ENCODE measurements at places on chromosomes 6 and 20.
A peak's percentile ranks its signal among the peaks of the same experiment; 100 is the strongest.

- DNase-seq = no peak
These were observed 11.7 kb downstream of the SLC35A1 start for GRCh38 chr6:87484491-87484890.

GRCh38 chr6:121143476-121143875, 190.8 kb downstream of the TBC1D32 start:
- DNase-seq = no peak

GRCh38 chr6:43946641-43947363, 176.8 kb downstream of the VEGFA start:
- DNase-seq = no peak

- no peak for DNase-seq
These were observed 229.7 kb downstream of the PLCB1 start for GRCh38 chr20:8361779-8362178.

- DNase-seq = no peak
These were observed 103.5 kb downstream of the LAMP5 start for GRCh38 chr20:9617940-9618339.

DNA sequence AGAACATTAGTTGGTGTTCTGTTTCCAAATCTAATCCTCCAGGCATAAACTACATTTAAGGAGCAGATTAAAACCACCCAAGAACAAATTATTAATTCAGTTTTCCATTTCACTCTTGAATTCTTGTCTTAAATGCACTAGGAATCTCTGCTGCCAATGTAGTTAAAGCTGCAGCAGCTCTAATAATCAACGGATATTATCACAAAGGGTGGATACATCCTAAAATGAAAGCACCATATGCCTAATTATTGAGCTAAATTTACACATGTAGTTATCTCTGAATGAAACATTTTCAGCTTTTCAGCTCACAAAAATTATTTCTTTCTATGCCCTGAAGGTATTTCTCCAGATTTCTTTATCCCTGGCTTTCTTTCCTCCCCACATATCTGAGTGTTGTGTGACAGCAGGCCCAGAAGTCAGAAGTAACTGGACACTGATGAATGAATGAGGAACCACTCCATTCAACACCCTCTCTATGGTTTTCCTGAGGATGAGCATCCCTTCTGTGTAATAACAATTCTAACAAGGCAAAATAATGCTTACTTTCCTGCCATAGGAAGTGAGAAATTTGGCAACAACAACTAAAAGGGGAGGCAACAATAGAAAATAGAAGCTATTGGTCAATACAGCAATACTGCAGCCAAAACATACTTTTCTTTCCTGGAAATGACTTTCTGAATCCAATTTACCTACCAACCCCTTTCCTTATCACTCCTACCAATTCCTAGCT, 14.9 kb downstream of the MAN1A1 start:
- DNase-seq = no peak

GRCh38 chr20:2004171-2004570, 10.3 kb upstream of the PDYN start:
- no peak for DNase-seq

- DNase-seq = no peak
These were observed 37.6 kb upstream of the PHIP start for GRCh38 chr6:79115553-79116182.

DNA sequence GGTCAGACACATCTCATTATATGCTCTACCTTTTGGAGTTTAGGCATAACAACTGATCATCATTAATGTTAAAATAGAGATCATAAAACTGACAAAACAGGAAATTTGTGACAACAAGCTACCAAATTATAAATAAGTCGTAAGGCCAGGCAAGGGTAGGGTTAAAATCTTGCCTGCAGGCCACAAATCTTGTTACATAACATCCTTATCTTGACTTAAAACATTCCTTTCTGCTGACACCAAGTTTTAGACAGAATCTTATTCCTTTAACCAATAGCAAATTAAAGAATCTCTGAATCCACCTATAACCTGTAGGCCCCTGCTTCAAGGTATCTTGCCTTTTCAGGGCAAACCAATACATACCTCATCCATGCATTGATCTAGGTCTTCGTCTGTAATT, 32.5 kb upstream of the NKAIN2 start:
- no peak for DNase-seq

DNA sequence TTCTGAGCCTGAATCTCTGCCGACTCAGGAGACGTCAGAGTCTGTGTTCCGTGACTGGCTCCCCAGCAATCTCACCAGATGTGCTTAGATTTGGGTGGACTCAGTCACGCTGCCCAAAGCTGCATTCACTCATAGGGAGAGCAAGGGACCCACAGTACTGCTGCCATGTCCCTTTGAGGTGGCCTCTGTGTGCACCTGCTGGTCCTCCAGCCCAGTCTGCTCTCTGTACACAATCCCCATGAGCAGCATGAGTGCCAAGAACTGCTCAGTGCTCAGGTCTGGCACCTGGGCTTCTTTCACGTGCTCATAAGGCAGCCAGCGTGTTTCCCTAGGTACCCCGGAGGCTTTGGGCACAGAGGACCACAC, 44.2 kb upstream of the TIAM2 start:
- no peak for DNase-seq

DNA sequence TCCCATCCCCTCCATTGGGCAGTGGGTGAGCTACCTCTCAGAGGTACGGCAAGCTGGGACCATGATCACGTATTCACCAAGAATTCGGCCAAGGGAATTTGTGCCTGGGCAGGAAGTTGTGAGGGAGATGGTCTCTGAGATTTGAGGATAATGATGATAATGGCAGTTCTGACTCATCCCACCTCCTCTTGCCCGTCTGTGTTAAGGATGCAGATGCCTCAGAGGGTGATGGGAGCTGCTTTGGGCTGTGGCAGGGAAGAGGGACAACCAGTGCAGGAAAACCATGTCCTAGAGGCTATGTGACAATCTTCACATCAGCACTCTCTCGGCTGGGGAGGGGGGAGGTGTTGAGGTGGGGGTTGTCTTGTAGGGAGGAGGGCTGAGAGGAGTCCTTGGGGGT, 4.3 kb downstream of the TGM6 start:
- DNase-seq = no peak

- peak; percentile 19 for DNase-seq
These were observed 5.4 kb downstream of the CTNNBL1 start for GRCh38 chr20:37699202-37699601.

DNA sequence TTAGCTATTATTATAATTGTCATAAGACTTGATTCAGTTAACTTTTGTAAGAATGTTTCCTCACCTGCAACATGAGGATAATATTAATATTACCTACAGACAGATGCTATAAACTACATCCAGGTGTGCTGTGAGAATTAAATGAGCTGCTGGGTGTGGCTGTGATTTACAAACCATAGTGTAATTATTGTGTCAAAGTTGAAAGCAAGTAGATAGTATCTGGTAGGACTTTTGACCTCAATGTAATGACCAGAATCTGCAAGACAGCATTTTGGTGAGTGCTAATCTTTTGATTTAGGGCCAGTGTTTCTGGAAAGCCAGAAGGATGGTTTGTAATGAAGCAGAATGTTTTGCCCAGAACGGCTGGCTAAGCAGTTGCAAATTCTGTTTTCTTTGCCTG, 162.5 kb downstream of the TRMT11 start:
- no peak for DNase-seq

- DNase-seq = no peak
These were observed 207.9 kb downstream of the MYLK4 start for GRCh38 chr6:2542858-2543218.

DNA sequence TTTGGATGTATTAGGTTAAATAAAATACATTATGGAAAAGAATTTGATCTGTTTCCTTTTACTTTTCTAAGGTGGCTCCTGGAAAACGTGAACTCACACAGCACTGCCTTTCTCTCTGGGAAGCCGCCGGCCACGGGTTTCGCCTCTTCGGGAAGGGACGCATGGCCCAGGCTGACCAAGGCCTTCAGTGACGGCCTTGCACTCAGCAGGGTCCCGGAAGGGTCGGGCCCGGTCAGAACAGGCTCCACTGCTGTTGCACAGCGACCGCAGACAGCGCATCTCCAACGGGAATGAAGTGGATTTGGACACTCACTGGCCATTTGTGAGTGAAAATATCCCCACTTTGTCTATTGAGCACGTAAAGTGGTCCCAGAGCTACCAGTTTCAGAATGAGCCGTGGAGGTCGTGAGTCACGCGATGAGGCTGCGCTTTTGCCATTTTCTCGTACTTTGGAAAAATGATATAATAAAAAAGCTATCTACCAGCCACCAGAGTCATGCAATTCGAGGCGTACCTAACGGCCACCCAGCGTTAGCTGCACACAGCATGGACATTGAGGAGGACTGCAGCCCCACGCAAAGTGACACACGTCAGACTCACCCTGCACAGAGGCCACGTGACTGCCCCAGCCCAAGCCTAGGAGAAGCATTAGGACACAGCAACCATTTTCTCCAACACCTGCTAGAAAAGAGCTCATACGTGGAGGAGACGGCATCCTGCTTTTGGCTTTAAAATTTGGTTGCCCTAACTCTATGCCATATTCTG, 244.3 kb downstream of the TTLL2 start:
- no peak for DNase-seq

- DNase-seq = no peak
These were observed 37.2 kb downstream of the SNAP25 start for GRCh38 chr20:10255846-10256245.

- DNase-seq = no peak
These were observed 341.5 kb downstream of the TFAP2A start for GRCh38 chr6:10073341-10073740.

DNA sequence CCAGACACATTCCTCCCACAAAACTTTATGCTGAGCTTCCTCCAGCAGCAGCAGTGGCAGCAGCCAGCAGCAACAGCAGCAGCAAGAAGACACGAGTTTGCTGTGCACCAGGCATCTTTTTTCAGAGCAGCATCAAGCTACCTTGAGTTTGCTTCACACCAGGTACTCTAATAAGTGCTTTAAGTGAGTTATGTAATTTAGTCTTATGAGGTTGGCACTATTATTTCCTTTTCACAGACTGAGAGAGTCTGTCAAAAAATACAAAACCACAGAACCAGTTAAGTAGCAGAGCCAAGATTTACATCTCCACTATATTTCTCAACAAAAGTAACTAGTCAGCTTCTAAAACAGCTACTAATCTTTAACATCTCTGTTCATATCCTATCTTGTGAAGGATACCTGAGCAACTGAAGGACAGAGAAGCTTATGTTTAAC, 23.7 kb downstream of the RANBP9 start:
- no peak for DNase-seq

DNA sequence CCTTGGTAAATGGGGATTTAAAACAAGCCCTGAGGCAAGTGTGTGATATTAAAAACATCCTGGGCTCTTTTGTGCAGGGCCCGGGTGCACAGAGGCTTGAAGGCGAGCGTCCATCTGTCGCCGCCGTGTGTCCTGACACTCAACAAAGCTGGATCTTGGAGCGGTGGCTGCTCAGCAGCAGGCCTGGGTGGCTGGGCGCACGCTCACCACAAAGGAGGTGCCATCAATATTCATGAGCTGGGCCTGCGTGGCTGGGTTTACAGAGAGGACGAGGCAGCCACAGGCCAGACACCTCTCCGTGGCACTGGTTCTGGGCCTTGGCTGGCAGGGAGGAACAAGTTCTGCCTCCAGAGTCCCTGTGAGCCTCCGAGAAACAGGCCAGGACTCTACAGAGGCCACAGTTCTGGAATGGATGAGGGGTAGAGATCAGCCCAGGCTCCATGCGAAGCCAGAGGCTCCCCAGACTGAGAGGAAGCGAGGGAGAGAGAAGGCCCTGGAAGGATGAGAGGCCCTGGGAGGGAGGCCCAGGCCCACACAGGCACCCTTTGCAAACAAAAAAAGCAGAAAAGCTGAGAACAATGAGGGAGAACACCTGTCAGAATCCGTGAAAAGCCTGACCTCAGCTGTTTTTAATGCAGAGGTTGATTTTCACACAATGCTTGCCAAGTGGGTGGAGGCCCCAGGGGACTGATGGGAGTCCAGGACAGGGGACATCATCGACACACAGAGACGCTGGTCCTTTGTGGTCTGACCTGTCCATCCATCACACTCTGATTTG, 21.9 kb downstream of the BHLHE23 start:
- DNase-seq = no peak

DNA sequence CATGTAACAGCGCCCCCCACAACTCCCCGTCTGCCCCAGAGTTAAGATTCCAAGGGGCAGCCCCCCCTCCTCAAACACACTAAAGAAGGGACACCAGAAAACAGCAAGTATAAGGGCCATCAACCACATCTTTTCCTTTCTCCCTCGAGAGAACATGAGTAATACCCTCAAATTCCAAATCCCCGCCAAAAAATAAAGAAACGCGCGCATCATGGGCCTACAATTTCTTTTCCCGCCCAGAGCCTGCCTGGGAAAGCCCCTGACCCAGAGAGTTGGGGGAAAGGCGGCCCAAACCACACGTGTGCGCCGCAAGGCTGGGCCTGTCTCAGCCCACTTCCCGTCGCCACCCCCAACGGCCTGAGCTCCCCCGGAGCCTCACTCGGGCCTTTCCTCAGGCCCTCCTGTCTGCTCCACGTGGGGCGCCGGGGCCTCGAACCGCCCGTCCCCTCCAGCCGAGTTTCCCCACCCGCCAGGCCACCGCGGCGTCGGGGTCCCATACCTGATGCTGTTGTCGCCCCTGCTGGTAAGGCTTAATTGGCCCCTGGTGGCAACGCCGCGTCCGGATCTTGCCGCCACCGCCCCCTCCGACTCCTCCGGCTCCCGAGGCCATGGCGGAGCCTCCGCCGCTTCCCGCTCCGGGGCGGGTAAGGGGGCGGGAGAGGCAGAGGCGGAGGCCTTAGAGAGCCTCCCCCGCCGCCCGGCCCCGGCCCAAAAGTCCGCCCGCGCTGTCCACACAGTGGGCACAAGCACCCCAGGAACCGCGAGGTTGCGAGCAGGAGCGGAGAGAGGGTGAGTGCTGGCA, 746 bp downstream of the NUP153 start:
- peak; percentile 63 for DNase-seq

- DNase-seq = no peak
These were observed 249.1 kb upstream of the TSHZ2 start for GRCh38 chr20:52722926-52723688.

DNA sequence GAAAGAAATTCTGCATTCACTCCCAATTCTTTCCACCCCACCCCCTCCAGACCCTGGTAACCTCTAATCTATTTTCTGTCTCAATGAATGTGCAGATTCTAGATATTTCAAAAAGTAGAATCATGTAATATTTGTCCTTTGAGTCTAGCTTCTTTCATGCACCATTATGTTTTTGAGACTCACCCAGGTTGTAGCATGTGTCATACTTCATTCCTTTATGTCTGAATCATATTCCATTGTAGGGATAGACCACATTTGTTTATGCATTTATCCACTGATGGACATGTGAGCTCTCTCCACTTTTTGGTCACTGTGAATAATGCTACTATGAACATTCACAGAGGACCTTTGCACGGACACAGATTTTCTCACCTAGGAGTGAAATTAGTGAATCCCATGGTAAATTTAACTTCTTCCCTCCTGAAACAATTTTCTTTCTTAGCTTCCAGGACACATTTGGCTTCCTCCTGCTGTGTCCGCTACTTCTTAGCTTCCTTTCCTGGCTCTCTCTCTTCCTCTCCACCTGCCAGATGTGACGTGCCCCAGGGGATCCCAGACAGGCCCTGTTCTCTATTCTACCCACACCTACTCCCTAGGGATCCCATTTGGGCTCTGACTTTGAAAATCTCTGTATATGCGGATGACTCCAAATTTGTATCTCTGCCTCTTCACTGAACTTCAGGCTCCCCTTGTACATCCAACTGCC, 24.1 kb upstream of the ARFGEF2 start:
- DNase-seq = no peak

Measured in right cardiac atrium (tissue), 5 donors.